ENCODE measurements at places on chromosomes 7 and 10. TPM values are rescaled to one million over a fixed set of nuclear protein-coding genes. Genes with fewer than 3 reads are reported as not detected.
A peak's percentile ranks its signal among the peaks of the same experiment; 100 is the strongest.

DNA sequence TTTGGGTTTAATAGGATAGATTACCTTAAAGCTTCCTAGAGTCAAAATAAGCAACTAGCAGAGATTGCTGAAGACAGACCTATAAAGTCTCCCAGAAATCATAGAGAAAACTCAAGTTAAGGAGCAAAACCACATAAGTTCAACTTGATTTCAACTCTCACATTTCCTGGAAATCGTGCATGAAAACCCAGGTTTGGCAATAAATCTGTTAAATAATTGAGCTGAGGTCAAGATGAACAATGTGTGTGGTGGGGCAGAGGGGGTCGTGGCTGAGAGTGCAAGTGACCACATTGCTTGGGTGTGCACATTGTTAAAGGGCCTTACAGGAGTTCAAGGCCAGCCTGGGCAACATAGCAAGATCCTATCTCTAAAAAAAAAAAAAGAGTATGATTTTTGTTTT, 636.5 kb downstream of the GALNT17 start:
- DNase-seq, result no peak
- H3K4me1 ChIP-seq, result no peaks in the 10 kb centered on the region

Gene CEP41
- total RNA-seq, result 27.6 TPM

GRCh38 chr10:88336334-88336733, 246.8 kb downstream of the RNLS start:
- DNase-seq, result no peak
- peaks cover 14% of the 10 kb centered on the region for H3K4me1 ChIP-seq
- no peak overlapping the region for H3K4me3 ChIP-seq

Gene GDF2
- total RNA-seq, result not detected

GRCh38 chr7:4683884-4684565, 1.9 kb downstream of the FOXK1 start:
- H3K27ac ChIP-seq, result peak overlapping the region; percentile 88
- DNase-seq, result peak; percentile 50
- H3K4me1 ChIP-seq, result peaks cover 33% of the 10 kb centered on the region
- no peaks in the 10 kb centered on the region for H3K27me3 ChIP-seq
- H3K36me3 ChIP-seq, result peaks cover 20% of the 10 kb centered on the region
- H3K4me3 ChIP-seq, result peak overlapping the region; percentile 80

- no peak overlapping the region for H3K4me3 ChIP-seq
- peaks cover 7% of the 10 kb centered on the region for H3K27me3 ChIP-seq
- H3K36me3 ChIP-seq, result no peaks in the 10 kb centered on the region
- no peak overlapping the region for H3K27ac ChIP-seq
- no peak for DNase-seq
- H3K4me1 ChIP-seq, result no peaks in the 10 kb centered on the region
These were observed 130.5 kb downstream of the CPED1 start for GRCh38 chr7:121119047-121119446.

- H3K27ac ChIP-seq, result peak overlapping the region; percentile 83
- peaks cover 63% of the 10 kb centered on the region for H3K4me1 ChIP-seq
- H3K36me3 ChIP-seq, result no peaks in the 10 kb centered on the region
- peak overlapping the region; percentile 27 for H3K4me3 ChIP-seq
These were observed 16.4 kb downstream of the PALD1 start for GRCh38 chr10:70494966-70495365.

Gene HOXA3
- not detected for total RNA-seq

DNA sequence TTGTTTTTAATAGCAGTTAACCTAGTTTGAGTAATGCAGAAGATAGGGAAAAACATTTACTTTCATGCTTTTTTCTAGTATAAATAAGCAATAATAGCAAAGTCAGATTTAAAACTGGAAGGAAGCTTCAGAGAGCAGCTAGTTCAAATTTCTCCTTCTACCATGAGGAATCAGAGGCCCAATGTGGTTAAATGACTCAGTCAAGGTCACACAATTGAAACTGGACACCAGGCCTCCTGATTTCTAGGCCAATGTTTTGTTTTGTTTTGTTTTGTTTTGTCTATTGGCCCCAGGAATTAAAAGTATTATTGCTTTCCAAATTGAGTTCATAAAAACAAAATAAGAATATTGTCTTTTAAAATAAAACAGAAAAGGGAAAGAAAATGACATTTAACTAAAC, 122.3 kb downstream of the TRIL start:
- H3K4me3 ChIP-seq, result no peak overlapping the region
- H3K27ac ChIP-seq, result no peak overlapping the region
- H3K27me3 ChIP-seq, result peaks cover 6% of the 10 kb centered on the region
- no peaks in the 10 kb centered on the region for H3K36me3 ChIP-seq
- no peak for DNase-seq

Gene HECW1
- not detected for total RNA-seq

Gene ZNF467
- 0.11 TPM for total RNA-seq

DNA sequence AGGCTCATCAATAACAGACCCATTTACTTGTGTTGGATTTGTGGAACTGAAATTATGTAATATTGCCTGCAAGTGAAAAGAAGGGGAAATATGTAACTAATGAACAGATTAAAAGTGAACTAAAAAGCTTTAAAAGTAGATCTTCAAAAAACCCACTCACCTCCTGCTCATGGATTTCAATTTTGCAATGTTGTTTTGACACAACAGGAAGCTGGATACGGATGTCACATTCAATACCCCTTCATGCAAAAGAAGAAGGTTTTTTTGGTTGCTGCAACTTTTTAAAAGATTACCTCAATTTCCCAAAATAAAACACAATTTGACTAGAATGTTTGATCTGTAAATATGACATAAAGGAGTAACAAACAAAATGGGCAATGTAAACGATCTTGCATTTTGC, 3.3 kb downstream of the MKI67 start:
- H3K27me3 ChIP-seq, result no peaks in the 10 kb centered on the region
- H3K27ac ChIP-seq, result peak overlapping the region; percentile 41
- no peak for DNase-seq
- H3K4me1 ChIP-seq, result peaks cover 67% of the 10 kb centered on the region
- peaks cover 68% of the 10 kb centered on the region for H3K36me3 ChIP-seq
- H3K4me3 ChIP-seq, result peak overlapping the region; percentile 95

DNA sequence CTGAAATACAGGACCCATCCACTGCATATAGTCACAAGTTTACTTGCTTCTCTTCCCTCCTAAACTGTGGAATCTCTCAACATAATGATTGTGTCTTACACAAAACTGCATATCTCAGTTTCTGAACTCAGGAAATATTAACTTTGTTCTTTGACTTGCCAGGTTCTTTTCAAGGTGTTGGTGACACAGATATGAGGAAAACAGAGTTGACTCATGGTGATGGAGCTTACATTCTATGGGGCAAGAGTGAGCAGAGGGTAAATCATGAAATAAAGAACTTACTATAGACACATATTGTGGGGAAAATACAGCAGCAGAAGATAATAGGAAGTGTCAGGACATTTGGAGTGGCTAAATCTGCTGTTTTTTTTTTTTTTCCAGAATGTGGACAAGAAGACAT, 72.5 kb upstream of the IGFBP3 start:
- no peaks in the 10 kb centered on the region for H3K27me3 ChIP-seq
- H3K4me3 ChIP-seq, result no peak overlapping the region
- H3K36me3 ChIP-seq, result no peaks in the 10 kb centered on the region
- H3K4me1 ChIP-seq, result no peaks in the 10 kb centered on the region
- no peak overlapping the region for H3K27ac ChIP-seq
- no peak for DNase-seq

DNA sequence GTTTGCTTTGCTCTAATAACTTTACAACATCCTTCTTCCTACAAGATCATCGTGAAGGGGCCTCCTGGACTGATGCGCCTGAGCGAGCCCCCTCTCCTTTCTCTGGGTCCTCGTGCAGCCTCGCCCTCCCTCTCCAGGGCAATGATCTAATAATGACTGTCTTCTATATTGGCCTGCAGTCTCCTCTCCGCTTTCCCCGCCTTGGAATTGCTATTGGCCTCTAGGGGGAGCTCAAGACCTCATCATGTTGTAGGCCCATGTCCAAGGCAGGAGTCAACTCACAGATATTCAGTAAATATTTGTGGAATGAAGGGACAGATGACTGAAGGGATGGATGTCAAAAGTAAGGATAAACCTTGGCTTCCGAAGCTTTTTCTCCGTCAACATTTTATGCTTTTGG, 1180.3 kb downstream of the TYW1 start:
- no peaks in the 10 kb centered on the region for H3K27me3 ChIP-seq
- H3K4me3 ChIP-seq, result no peak overlapping the region
- no peaks in the 10 kb centered on the region for H3K4me1 ChIP-seq
- no peaks in the 10 kb centered on the region for H3K36me3 ChIP-seq
- DNase-seq, result no peak

DNA sequence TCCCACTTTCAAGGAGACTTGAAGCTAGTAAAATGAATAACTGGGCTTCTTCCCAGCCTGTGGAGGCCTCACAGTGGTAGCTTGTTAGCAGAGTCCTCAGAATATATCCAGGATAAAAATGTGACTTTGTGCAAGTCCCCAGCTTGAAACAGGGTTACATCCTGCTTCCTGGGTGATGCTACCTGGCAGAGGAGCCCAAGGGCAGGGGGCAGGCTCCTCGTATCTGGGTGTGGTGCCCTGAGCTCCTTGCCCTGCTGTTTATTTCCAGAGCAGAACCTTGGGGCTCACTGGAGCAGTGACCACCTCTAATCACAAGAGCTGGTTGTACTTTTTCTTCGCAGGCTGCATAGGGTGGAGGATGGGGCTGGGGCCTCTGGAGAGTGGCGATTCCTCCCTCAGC, 94.8 kb downstream of the GRK5 start:
- no peak for DNase-seq
- peak overlapping the region; percentile 67 for H3K4me3 ChIP-seq
- H3K36me3 ChIP-seq, result peaks cover 9% of the 10 kb centered on the region
- peak overlapping the region; percentile 96 for H3K27ac ChIP-seq

- H3K4me1 ChIP-seq, result peaks cover 3% of the 10 kb centered on the region
- no peak overlapping the region for H3K27ac ChIP-seq
- H3K4me3 ChIP-seq, result no peak overlapping the region
- H3K36me3 ChIP-seq, result no peaks in the 10 kb centered on the region
- no peaks in the 10 kb centered on the region for H3K27me3 ChIP-seq
These were observed 219.7 kb upstream of the ADARB2 start for GRCh38 chr10:1957057-1957456.

DNA sequence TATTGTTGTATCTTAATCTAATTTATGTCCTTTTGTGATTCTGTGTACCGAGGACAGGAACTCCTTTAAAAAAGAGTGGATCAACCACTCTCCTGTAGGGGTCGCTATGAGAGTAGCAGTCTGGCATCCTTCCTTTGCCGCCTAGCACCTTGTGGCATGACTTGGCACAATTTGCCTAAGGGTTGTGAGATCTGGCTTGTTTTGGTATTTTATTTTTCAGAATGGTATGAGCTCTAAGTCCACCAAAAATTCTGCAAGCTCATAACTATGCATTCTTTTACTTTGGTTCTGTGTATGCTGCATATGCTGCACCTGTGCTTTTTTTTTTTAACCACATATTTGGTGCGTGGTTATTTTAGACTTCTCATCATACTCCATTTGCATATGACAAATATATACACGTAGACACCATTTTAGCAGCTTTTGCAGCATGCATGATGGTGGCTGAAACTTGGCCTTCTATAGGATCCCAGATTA, 112.8 kb downstream of the CDK14 start:
- no peak overlapping the region for H3K27ac ChIP-seq
- DNase-seq, result no peak
- no peak overlapping the region for H3K4me3 ChIP-seq
- no peaks in the 10 kb centered on the region for H3K4me1 ChIP-seq
- H3K27me3 ChIP-seq, result no peaks in the 10 kb centered on the region
- no peaks in the 10 kb centered on the region for H3K36me3 ChIP-seq

DNA sequence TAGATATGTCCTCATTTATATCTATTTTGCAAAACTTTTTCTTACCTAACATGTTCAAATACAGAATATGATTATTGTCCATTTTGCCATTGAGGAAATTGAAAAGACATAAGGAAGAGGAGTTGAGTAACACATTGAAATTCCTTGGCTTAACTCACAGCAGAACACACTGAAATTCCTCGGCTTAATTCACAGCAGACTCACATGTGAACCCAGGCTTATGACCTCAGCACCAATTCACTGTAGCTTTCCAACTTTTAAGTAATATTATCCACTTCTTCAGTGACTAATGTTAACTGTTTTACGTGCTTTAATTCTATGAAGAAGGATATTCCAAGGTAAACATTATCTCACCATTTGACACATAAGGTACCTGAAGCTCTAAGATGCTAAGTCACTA, 597.5 kb upstream of the PFKP start:
- no peak for DNase-seq
- no peak overlapping the region for H3K27ac ChIP-seq
- no peaks in the 10 kb centered on the region for H3K27me3 ChIP-seq
- H3K36me3 ChIP-seq, result no peaks in the 10 kb centered on the region
- no peaks in the 10 kb centered on the region for H3K4me1 ChIP-seq

Gene PARD3
- total RNA-seq, result 0.63 TPM

Gene TMEM225B
- 1.4 TPM for total RNA-seq

Gene UNC5B
- total RNA-seq, result 0.05 TPM

GRCh38 chr7:127362364-127363027, 30.0 kb downstream of the ZNF800 start:
- H3K27me3 ChIP-seq, result no peaks in the 10 kb centered on the region
- peaks cover 30% of the 10 kb centered on the region for H3K36me3 ChIP-seq
- DNase-seq, result no peak
- no peak overlapping the region for H3K27ac ChIP-seq
- H3K4me1 ChIP-seq, result peaks cover 8% of the 10 kb centered on the region
- no peak overlapping the region for H3K4me3 ChIP-seq

Gene AGR3
- not detected for total RNA-seq

GRCh38 chr10:95496246-95496911, 64.8 kb downstream of the SORBS1 start:
- no peak overlapping the region for H3K27ac ChIP-seq
- DNase-seq, result no peak
- no peaks in the 10 kb centered on the region for H3K4me1 ChIP-seq
- H3K4me3 ChIP-seq, result no peak overlapping the region

Gene TRIM50
- total RNA-seq, result not detected

GRCh38 chr7:151941009-151941408, 15.2 kb upstream of the GALNTL5 start:
- H3K4me1 ChIP-seq, result peaks cover 10% of the 10 kb centered on the region
- no peaks in the 10 kb centered on the region for H3K36me3 ChIP-seq
- H3K27me3 ChIP-seq, result peaks cover 11% of the 10 kb centered on the region
- no peak overlapping the region for H3K4me3 ChIP-seq
- H3K27ac ChIP-seq, result no peak overlapping the region

DNA sequence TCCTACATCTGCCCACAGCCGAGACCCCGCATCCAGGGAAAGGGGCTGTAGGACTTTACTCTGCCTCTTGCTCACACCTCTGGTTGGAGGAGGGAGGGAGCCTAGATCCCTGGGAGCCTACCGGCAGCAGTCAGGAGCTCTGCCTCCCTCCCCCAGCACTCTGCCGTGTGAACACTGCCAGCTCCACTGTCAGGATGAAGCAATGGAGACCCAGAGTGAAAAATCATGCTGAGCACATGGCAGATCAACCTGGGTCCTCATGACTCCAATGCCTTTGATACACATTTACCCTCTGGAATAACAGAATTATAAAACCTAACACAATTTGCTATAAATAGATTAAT, 477.7 kb downstream of the TNS3 start:
- H3K36me3 ChIP-seq, result no peaks in the 10 kb centered on the region
- no peak overlapping the region for H3K27ac ChIP-seq

DNA sequence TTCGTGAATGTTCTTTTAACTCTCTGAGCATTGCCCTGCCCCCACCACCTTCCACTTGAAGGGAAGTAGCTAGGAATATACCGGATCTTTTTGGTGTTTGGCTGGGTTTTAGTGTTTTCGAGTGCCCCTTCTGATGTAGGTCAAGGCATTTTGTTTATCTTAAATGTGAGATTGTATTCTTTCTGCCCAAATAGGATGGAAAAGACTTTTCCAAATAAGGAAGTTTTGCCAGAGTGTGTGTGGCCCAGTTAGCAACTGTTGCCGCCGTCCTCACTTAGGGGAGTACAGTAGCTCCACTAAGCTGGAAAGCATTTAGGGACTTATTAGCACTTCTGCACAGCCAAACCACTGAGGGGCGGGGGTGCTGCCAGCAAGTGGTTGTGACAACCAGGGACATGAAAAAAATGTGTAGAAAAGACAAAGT, 29.8 kb upstream of the VCL start:
- H3K36me3 ChIP-seq, result no peaks in the 10 kb centered on the region
- no peak for DNase-seq
- no peak overlapping the region for H3K4me3 ChIP-seq
- H3K27ac ChIP-seq, result no peak overlapping the region
- H3K27me3 ChIP-seq, result peaks cover 9% of the 10 kb centered on the region
